ENCODE measurements at places on chromosomes 5 and 9.

DNA sequence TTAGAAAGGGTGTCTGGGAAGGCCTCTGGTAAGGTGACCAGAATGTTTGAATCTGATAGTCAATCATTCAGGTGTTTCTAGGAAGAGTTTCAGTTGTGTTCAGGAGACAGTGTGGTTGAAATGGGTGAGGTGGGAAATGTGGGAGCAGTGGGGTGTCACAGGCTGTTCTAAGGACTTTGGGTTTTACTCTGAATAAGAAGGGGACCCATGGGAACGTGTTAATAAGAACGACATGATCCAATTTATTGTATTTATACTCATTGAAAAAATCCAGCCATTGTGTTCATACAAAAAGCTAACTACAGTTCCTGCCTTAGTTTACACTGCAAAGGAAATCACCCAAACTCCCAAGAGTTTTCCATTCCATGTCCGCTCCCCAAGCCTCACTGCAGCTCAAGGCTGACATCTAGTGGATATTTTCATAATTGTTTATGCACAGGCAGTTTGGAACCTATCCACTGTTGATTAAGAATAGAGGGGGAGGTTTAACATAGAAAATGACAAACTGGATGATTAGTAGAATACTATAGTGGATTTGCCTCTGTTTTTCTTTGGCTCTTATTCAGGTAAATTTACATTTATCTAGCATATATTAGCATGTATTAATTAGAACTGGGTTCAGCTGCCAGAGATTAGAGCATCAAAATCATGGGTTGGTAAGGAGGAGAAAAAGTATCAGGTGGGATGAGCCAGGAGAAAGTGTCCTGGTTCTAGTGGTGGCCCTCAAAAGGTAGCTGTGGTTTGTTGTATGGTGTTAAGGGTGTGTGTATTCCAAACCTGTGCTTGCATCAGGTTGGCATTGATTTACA, 17.7 kb downstream of the CAVIN4 start:
- DNase-seq: peak; percentile 71

- peak; percentile 90 for DNase-seq
These were observed 247.4 kb downstream of the PRELID2 start for GRCh38 chr5:145587710-145588109.

DNA sequence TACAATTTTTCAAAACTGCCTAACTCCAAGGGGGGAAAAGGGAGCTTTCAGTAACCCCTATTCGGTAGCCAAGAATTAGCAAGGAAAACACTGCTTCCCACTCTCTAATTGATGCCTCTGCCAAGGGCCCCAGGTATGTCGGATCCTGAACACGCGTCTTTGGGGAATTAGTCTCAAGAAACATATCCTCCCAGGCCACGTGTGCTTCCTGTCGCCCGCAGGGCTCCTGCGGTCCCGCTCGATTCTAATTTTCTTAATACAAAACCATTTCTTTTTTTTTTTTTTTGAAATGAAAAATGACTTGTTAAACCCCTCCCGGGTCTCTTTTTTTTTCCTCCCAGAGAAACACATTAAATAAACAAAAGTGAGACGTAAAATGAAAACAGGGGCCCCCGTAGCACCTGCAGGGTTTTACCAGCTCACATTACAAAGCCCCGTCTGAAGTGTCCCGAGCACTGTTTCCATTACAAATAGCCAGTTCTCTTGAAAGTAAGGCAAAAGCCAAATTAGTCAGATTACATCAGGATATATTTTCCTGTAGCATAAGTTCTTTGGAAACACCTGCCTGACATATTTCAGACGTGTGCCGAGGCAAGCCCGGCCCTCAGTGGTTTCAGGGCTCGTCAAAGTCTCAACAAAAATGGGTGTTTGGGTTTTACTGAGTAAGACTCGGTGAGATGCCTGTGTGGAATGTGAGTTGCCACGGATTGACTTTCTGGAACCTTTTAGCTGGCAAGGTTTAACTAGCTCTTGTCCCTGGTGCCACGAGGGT, 21.5 kb downstream of the SMIM23 start:
- DNase-seq: peak; percentile 19

DNA sequence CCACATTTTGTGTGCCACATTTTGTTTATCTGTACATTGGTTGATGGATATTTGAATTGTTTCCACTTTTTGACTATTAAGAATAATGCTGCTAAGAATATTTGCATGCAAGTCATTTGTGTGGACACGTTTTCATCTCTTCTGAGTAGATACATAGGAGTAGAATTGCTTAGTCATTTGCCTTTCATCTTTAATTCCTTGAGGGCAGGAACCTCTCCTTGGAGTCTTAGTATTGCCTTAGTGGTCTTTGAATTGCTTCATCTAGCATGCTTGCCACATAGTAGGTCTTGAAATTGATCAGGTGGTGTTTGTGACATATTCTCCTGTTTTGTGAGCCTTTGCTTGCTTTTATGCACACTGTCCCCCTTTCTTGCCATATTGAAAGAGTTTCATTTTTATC, 128.5 kb downstream of the NR3C1 start:
- DNase-seq: no peak

DNA sequence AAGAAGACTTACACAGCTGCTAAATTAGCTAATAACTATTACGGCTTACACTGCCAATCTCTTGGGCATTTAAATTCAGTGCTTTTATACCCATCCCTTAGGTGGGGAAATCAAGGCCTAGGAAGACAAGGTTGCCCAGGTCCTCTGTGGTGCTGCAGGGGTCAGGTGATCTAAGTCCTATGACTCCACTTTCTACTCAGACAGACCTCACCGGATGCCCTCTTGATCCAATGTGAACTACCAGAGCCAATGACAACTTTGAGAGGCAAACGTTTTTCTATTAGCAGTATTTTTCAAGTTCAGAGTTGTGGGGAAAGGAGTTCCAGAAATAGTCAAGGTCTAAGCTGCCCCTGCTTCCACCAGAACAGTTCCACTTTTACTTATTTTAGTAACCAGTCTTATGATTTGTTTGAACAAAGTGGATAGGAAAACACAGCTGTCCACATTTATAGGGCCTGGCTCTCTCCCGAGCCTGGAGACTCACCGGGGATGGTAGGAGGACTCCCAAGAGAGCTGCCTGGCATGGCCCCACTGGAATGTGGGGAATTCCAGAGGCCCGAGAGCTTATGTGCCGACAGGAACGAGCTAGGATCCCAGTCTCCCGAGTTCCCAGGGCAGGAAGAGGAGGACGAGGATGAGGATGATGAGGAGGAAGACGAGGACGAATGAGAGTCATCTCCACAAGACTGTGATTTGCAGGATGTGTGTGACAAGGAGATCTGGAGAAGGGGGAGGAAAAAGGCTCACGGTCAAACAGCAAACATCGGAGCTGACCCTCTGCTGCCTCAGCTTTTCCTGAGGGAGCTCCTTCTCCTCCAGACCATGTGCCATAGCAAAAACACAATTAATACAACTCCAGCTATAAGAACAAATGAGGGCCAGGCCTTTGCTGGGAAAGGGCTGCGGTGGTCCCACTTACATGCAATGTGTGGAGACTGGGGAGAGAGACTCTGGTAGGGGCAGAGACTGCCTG, 16.7 kb downstream of the FAM193B start:
- DNase-seq: peak; percentile 73

- DNase-seq: no peak
These were observed 8.1 kb upstream of the PTPN3 start for GRCh38 chr9:109506097-109506712.

GRCh38 chr9:115133649-115134048, 15.7 kb upstream of the TNC start:
- DNase-seq: peak; percentile 87

DNA sequence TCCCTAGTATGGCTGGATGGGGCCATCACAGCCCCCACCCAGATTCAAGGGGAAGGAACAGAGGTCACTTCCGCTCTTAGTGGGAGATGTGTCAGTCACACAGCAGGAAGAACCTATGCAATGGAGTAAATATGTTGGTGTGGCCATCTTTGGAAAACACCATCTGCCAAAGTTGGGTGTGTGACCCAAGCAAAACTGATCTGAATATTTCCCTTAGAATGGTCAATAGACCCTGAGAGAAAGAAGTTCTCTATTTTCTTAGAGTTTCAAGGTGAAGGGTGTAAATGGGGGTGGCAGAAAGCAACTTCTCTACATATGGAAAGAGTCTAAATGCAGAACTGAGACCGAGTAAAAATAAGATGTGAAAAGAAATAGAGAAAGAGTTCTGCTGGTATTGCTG, 212.7 kb downstream of the ESM1 start:
- DNase-seq: no peak

DNA sequence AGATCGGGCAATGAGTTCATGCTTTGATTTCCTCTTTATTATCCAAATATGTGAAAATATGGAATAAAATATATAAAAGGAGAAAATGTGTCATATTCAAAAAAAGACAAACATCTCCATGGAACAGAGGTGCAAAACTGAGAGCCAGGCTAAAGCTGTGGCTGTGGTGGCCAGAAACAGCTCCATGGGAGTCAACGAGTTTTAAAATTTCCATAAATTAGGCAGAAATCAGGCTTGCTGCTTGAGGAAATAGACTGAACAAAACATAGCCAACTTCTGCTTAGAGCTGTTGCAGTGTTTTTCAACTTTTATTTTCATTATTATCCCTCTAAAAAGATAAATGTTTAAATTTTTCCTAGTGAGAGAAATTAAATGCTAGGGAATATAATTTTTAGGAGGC, 110.8 kb upstream of the SLC30A5 start:
- DNase-seq: no peak

GRCh38 chr5:97888439-97888838, 705.4 kb upstream of the RIOK2 start:
- no peak for DNase-seq

- no peak for DNase-seq
These were observed 686.5 kb upstream of the ADAMTS16 start for GRCh38 chr5:4453655-4454054.

DNA sequence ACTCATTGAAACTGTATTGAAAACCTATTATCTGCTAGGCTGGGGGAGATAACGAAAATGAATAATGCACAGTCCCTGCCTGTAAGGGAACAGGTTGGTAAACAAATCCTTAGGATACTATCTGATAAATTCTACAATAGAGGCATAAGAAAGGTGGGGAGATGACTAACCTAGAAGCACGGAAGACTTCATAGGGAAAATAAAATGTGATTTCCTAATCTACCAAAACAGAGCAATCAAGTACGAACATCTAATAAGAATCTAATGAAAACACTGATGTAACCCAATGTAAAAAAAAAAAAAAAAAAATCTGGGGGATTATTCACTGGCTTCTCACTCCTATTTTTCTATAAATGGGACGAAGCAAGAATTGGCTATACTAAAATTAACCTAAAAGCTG, 124.4 kb downstream of the SLF1 start:
- no peak for DNase-seq

DNA sequence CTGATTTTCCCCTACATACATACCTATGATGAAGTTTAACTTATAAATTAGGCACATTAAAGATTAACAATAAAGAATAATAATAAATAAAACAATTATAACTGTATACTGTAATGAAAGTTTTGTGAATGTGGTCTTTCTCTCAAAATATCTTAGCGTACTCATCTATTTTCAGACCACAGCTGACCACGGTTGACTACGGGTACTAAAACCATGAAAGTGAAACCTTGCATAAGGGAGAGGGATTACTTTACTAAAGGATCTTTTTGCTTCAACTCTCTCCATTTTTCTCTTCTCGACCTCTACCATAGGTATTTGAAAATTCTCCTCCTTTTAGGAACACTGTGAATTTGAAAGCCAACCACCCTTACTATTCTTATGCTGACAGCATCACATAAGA, 475.5 kb downstream of the CETN3 start:
- DNase-seq: no peak

DNA sequence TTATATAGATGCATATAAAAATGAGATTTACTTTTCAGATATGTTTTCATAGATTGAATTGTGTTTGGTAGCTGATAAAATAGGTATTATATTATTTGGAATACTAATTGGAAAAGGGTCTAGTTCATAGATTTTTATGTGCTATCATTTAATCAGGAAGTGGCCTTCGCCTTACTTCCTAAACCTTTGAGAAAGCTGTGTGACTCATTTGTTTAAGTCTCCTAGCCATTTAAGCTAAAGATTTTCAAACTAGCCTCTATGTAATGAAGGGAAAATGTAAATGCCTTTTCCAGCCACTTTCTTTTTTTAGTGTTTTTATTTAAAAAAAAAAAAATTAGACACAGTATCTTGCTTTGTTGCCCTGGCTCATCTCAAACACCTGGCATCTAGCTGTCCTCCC, 97.5 kb downstream of the DMXL1 start:
- peak; percentile 65 for DNase-seq

DNA sequence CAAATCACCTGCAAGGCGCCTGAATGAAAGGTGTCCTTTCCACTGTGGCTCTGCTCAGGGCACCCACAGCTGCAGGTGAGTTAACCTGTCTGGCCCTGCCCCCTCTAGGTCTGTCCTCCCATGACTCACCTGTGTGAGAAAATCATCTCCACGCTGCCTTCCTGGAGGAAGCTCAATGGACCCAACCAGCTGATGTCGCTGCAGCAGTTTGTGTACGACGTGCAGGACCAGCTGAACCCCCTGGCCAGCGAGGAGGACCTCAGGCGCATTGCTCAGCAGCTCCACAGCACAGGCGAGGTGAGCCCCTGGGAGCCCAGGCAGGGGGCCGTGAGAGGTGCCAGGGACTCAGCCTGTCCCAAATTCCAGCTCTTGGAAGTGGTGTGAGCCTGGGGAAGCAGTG, 23.0 kb upstream of the CTSL start:
- no peak for DNase-seq

GRCh38 chr5:112663146-112663545, 74.5 kb upstream of the APC start:
- no peak for DNase-seq

DNA sequence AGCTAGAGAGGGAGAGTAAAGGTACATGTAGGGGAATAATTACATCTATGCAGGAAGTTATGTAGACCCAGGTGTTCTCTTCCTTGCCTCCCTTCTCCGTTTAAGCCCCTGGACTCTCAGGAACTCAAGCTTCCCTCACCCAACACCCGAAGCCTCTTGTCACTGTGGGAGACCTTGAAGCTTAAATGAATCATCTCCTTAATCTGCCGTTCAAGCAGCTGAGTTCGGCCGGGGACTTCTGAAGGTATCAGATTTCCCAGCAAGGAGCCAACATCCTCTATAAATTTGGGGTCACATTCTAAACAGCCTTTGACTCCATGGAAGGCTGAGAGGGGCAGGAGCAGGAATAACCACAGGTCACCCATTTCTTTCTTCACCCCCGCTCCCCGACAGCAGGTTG, 412 bp downstream of the IZUMO3 start:
- no peak for DNase-seq

GRCh38 chr5:53261245-53261644, 151.7 kb upstream of the MOCS2 start:
- no peak for DNase-seq

- no peak for DNase-seq
These were observed 292.2 kb downstream of the GAS1 start for GRCh38 chr9:86655147-86655546.

DNA sequence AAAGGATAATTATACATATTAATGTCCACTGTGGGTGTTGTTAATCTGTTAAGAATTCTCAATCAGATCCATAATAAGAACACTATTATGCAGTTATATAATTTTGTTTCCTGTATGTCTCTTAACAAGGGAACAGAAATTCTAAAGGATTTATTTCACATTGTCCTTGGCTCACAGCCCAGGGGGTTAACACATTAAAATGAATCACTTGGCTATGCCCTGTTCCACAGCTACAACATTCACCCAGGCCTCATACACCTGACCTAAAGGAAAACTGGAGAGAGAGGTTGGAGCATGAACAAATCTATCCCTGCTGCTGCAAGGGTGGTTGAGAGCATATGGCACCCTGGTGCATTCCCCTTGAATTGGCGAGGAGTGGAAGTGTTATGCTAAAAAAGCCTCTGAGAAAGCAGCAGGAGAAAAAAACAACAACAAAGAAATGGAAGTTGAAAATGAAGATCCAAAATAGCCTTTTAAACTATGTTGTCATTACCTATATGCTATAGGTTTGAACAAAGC, 116.0 kb downstream of the KCNN2 start:
- DNase-seq: no peak

All from ELR (cell line).